Esophagus mucosa (tissue), 1 donor: ENCODE measurements at places on chromosomes 2 and 18. TPM values are rescaled to one million over a fixed set of nuclear protein-coding genes. Genes with fewer than 3 reads are reported as not detected.

Gene DLX2
- total RNA-seq = not detected

Gene AFF3
- 0.96 TPM for total RNA-seq

Gene COPS7B
- total RNA-seq = 16.8 TPM

Gene RTP5
- not detected for total RNA-seq

Gene DHRS9
- 23.8 TPM for total RNA-seq

Gene CIB4
- not detected for total RNA-seq
